ENCODE measurements at places on chromosomes 5 and 9.
A peak's percentile ranks its signal among the peaks of the same experiment; 100 is the strongest.

DNA sequence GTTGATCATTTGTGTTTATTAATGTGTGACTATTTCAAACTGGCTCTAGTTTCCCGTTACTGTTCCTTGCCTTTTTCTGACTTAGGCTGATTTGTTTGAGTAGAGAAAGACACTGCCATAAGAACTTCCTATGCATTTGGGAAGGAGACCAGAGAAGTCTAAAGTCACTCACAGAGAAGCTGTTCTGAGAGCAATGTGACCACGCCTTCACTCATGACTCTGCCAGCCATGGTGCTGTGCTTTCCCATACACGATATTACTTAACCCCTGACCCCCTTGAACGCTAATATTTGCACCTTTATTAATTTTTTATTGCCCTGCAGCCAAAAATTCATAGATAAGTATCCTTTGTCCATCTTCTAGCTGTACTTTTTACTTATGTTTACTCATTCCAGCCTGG, 20.9 kb downstream of the SLC28A3 start:
- DNase-seq, result no peak

DNA sequence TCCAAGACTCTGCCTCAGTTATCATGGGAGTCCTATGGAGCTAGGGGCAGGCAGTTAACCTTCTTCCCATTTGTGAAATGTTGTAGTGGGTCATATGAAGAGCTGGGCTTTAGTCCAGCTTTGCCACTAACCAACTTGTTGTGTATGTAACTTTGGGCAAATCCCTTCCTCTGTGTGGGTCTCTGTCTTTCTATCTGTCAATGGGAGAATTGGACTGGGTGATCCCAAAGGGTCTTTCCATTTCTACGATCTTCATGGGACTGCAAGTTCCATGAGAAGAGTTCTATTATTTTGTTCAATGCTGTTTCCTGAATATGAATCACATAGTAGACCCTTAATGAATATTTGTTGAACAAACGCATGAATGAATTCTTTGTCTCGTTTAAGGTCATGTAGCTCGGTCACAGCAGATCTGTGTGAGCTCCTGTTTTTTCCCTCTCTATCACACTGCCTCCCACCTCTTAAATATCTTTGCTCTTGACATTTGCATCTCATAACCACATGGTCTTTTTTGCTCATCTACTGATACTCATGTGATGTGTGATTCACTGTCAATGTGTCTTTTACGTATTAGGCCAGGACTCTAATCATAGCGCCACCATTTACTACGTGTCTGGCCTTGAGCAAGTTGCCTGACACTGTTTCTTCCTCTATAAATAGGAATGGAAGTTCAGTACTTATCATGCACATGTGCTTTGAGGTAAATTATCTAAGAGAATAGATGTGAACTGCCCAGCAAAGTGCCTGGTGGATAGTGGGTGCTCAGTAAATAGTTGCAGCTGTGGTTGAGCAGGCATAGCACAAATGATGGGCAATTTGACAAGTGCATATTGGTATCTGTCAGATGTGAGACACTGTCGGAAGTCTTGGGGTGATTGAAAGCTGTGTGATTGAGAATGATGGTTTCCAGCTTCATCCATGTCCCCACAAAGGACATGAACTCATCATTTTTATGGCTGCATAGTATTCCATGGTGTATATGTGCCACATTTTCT, 37.4 kb downstream of the PTTG1 start:
- no peak for DNase-seq

GRCh38 chr9:36928670-36929349, 105.3 kb downstream of the PAX5 start:
- DNase-seq, result peak; percentile 55

- DNase-seq, result no peak
These were observed 132.7 kb downstream of the SLIT3 start for GRCh38 chr5:169168280-169168679.

DNA sequence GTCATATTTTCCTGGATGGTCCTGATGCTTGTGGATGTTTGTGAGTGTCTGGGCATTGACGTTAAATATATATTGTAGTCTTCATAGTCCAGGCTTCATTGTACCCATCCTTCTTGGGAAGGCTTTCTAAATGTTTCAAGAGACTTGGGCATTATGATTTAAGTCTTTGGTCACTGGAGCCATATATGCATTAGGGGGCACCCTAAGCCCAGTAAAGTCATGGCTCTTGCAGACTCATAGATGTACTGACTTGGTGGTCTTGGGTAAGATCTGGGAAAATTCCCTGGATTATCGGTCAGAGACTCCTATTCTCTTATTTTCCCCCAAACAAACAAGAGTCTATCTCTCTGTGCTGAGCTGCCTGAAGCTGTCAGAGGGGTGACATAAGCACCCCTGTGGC, 271.1 kb downstream of the TRIM36 start:
- no peak for DNase-seq

DNA sequence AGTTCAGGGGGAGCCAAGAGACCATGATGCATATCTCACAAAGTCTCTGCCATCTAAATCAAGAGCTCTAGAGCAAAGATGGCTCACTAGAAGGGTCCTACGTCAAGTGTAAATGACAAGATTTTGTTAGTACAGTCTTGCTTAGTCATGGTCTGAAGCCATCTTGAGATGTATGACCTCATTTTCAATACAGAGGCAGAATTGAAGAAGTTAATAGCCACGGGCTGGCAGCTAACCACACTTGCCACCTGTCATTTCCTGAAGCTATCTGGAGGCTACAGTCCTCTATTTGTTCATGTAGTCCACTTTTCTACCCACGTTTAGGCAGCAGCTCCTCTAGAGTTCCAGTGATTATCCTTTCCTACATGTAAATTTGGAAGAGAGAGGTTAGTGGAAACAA, 231.7 kb upstream of the CDH12 start:
- DNase-seq, result no peak

GRCh38 chr5:65327582-65327981, 154.1 kb downstream of the ADAMTS6 start:
- no peak for DNase-seq

DNA sequence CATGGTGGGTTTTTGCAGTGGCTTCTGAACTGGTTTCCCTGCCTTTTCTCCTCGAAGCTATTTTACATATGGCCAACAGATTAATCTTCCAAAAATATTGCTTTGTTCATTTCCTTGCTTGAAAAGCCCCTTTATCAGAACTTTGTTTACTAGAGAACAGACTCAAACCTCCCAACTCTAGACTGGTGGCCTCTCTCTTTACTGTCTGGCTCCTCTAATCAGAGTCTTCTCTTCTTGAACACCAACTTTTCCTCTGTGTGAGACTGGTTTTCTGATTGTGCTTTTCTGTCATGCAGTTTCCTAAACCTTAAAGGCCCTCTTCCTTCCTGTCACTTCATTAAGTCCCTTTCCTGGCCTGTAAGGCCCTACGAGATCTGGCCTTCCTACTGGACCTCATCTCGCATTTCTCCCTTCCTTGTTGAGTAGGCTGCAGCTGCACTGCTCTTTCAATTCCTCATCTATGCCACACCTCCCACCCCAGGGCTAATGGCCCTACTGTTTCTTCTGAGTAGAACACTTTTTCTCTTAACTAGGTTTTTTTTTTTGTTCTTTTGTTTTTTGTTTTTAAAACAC, 5.7 kb downstream of the C9orf43 start:
- no peak for DNase-seq

DNA sequence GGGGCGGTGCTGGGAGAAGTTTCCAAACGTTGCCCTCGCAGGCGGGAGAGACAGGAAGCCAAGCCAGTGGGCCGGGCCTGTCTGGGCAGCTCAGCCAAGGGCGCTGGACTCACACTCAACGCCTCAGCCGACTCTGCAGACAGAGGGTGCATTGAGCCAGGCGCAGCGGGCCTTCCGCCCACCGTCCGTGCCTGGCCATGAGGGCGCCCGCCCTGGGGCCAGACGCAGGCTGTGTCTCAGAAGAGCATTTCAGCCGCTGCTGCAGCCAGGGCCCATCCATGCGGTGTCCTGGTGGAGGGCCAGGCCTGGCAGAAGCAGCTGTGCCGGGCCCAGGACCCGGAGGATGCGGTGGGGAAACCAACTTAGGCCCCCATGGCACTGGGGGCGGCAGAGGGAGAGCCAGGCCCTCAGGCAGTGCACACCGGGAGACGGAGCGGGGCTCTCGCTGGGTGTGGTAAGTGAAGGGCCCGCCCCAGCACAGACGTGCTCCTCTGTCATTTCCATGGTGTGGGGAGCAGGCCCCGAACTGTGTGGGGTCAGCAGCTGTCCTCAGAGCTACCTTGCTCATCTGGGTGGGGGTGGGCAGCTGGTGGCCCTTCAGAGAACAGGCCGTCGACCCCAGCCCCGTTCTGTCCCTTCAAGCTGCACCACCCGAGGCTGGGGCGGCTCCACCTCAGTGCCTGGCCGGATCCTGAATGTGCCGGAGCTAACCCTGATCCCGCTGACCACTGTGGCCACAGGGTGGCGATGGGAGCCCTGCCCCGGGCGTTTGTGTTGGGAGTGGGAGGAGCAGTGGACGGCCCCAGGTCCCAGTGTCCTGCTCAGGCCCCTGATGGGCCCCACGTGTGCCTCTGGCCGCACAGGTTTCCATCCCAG, 18.0 kb downstream of the DNLZ start:
- DNase-seq, result no peak

Data from NCI-H526 treated with DMSO at 0.1 percent for 48 hours (cell line).